Posterior vena cava (tissue), 2 donors: ENCODE measurements at places on chromosomes 5 and 9. TPM values are rescaled to one million over a fixed set of nuclear protein-coding genes. Genes with fewer than 3 reads are reported as not detected.

TAS2R1 gene
- not detected for total RNA-seq

GRCh38 chr5:142327111-142327842 lies 2.5 kb upstream of the SPRY4 start:
- no peak for DNase-seq

BARX1 gene
- total RNA-seq: not detected

DNA sequence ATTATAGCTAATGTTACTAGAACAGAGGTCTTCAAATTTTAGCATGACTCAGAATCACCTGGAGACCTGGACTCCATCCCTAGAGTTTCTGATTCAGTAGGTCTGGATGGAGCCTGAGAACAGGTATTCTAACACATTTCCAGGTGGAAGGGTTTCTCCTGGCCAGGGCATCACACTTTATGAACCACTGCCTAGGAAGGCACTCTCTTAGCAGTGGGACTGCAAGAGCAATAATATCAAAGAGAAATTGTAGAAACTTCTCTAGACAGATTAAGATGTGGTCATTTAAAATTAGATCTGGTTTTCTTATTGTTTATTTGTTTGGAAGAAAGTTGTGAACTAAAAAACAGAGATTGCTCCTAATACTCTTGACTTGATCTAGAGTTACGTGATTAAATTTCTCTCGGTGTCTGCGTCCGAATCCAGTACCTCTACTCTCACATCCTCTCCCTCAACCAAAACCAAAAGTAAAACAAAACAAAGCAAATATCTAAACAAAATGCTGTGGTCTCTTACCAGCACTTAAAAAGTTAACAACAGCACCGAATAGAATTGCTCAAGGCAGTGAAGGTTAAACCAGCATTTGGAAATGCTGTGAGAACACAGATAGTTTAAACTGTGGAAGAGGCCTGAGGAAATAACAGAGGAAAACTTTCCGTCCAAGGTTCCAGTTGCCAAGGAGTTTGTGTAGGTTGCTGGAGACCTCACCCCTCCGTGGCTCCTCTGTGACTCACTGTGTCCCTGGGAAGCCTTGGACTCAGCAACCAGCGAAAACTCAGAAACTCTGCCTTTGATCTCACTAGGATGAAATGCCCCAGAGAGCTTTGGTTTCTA lies 193.4 kb downstream of the ARRDC3 start:
- DNase-seq: peak; percentile 81

ZNF618 gene
- 9.2 TPM for total RNA-seq

DNA sequence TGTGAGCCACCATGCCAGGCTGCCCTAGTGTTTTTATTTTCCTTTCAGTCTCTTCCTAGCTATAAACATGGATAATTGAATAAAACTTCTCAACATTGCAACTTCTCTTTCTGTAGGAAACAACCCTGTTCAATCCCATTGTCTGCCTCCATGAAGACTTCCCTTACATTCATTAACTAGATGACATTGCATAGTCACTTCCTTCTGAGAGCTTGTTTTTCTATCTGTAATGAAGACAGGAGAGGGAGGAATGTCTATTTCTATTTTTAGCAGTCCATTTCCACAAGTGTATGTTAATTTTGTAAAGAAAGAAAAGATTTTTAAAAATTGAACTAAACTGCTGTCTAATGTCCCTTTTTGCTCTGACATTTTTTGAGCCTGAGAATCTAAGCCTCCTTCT lies 55.6 kb upstream of the MELK start:
- no peak for DNase-seq

DNA sequence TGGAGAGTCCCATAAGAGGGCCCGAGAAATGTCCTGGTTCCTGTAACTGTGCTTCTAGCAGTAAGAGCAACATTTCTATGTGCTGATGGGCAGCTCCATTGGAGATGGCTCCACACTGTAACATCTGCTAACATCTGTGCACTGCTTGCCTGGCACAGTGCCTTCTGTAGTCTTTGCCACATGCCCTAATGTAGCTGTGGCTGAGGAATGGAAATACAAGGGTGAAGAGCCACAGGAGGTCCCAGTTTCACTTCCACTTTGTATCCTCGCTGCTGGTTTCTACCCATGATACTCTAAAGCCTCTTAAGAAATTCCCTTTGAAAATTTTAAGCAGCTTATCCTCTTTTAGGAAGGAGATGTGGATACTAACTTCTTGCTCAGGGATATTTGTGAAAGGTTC lies 97.4 kb downstream of the HOMER1 start:
- DNase-seq: no peak

- peak; percentile 75 for DNase-seq
Observed at GRCh38 chr5:179309751-179310320, 35.4 kb downstream of the ADAMTS2 start.

TMEM171 gene
- total RNA-seq: 0.14 TPM

DNA sequence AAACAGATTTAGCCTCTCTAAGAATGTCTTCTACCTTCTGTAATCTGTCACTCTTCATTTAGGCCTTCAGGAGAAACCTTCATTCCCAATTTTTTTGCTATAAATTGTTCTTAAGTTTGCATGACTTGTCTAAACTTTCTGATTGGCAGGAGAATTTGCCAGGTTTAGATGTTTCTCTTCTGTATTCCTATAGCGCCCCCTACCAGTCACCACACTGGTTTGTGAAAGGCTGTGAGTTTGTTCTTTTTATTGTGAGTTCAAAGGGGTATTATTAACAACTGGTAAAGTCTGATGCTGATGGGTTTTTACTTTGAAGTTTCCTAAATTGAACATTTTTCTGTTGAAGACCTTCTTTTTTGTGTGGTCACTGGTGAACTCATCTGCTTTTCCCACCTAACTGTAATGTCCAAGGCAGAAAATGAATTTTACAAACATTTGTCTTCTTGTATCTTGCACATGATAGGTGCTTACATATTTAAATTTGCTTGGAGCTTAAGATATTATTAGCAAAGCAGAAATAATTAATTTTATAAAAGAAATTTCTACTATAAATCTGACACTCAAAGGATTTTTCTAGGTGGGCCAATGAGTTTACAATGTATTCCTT lies 18.4 kb upstream of the F2RL2 start:
- DNase-seq: no peak

- DNase-seq: no peak
Observed at GRCh38 chr9:130058154-130058553, 4.4 kb downstream of the GPR107 start.

GRCh38 chr9:36150574-36151315 lies 14.2 kb downstream of the GLIPR2 start:
- DNase-seq: no peak

GRCh38 chr5:110865400-110866094 lies 126.7 kb downstream of the SLC25A46 start:
- DNase-seq: no peak

- no peak for DNase-seq
Observed at GRCh38 chr9:134234001-134234660, 69.8 kb upstream of the RNU6ATAC start.

GRCh38 chr9:27441741-27442070 lies 82.4 kb upstream of the IFNK start:
- DNase-seq: no peak

DNA sequence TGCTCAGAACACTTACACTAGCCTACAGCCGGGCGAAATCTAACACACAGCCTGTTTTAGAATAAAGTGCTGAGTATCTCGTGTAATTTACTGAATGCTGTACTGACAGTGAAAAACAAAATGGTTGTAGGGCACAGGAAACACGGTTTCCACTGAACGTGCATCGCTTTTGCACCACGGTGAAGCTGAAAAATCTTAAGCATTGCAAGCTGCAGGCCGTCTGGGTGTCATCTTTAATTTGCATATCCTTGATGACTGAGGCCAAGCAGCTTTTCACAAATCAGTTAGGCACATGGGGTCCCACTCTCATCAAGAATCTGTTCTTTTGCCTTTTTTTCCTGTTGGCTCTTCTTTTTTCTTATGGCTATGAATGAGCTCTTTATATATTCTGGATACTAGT lies 58.2 kb downstream of the CAMSAP1 start:
- DNase-seq: no peak

DNA sequence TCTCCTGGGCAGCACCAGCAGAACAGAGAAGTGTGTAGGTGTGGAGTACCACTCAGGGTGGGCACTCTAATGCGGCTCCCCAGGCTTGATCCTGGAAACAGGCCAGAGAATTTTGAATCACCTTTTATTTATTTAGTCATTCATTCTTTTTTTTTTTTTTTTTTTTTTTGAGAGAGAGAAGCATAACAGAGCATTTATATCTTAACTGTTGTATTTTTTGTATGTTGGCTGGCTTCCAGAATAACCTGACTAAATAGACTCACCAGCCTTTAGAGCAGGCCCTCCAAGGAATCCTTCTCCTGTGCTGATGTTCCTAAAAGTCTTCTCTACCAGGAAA lies 153.4 kb downstream of the PIK3R1 start:
- DNase-seq: no peak

DNA sequence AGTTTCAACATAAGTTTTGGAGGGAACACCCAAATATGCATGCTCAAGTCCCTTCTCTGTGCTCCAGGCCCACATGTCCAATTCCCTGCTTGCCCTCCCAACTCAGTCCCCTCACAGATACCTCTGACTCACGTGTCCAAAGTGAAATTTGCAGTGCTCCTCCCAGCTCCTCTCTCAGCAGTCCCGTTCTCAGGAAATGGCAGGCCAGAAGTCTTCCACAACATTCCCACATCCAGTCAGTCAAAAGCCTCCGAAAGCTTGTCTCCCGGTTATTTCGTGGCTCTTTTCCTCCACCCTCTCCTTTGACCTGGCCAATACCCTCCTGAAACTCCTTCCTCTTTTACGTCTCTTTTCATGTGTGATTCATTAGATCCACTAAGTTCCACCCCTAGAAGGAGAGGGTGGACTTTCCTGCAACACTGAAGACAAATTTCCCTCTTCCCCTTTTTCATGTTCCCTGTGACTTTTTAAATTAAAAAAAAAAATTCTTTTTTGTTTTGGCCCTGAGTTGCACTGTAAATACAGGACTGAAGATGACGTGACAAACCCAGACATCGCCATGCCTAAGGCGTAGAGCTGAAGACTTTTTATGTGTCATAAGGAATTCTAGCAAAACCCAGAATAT lies 12.8 kb upstream of the MGAT1 start:
- no peak for DNase-seq

FAM219A gene
- 26.3 TPM for total RNA-seq

DNA sequence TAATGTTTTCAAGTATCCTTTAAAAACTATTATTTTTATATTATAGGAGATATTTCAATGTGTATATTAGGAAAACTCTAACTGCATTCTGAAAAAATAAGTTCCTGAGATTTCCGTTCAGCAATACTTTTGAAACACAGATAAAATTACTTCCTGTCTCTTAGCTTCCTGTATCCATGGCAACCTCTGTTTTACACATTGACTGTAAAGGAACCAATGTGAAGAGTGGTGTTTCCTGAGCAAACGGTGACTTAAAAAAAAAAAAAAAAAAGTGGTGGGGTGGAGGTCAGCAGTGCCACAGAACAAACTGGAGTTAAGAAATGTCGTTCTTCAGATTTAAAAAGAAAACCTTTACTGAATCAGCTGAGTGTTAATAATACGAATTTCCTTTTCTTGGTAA lies at the start of gene LRRC70:
TSS of gene LRRC70 (plus strand) at position 280 of the 400 bp plus-strand sequence. CDS start 620 bp downstream, outside the sequence.
- DNase-seq: no peak

PCDHGA11 gene
- total RNA-seq: 4.8 TPM

- no peak for DNase-seq
Observed at GRCh38 chr9:138103849-138104206, 226.2 kb downstream of the CACNA1B start.

LIX1 gene
- not detected for total RNA-seq

DNA sequence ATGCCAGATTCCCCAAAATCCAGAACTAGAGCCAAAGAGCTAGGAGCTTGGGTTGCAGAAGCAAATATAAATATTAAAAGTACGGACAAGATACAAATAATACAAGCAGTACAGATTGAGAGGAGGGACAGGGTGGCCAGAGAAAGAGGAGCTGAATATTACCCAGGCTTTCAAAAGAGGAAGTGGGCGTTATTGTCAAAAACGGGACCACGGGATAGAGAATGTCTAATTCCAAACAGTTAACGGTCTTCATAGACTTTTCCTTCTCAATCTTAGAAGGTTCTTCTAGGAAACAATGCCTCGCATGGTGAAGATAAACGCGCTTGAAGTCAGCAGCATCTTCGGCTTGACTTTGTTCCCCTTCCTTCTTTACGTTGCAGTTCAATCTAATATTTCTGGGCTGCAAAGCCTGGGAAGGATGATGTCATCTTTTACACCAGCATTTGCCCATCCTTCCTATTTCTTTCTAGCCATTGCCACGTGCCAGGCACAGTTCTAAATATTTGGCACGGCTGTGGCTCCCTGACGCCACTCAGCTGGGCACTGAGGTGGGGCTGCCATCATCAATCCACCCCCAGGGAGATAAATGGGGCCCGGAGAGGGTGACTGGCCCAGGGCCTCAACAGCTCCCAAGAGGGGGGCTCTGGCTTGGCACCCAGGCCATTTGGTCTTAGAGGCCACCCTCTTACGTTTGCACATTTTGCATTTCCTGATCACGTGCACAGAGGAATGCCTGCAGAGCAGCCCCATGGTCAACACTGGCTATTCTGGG lies 16.3 kb upstream of the OLFM1 start:
- DNase-seq: peak; percentile 45

DNA sequence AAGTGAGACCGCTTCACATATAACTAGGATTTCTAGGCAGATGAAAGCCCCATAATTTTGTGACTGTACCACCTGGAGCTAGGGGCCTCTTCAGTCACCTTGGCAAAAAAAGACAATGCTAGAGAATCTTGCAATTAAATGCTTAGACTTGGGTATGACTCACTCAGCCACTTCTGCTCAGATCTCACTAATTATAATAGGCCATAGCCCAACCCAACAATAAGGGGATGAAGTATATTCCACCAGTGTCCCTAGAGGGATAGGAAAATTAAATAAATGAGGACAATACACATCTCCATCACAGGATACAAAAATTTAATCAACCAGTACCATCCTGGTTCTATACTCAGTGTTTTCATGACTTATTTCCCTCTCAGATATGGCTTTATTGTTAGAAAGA lies 1079.9 kb upstream of the C9orf72 start:
- DNase-seq: no peak

- DNase-seq: no peak
Observed at GRCh38 chr5:124302533-124302932, 443.9 kb downstream of the ZNF608 start.

GFPT2 gene
- total RNA-seq: 75.4 TPM
